Colonic mucosa (tissue), 4 donors: ENCODE measurements at places on chromosomes 12 and 14.
A peak's percentile ranks its signal among the peaks of the same experiment; 100 is the strongest.

DNA sequence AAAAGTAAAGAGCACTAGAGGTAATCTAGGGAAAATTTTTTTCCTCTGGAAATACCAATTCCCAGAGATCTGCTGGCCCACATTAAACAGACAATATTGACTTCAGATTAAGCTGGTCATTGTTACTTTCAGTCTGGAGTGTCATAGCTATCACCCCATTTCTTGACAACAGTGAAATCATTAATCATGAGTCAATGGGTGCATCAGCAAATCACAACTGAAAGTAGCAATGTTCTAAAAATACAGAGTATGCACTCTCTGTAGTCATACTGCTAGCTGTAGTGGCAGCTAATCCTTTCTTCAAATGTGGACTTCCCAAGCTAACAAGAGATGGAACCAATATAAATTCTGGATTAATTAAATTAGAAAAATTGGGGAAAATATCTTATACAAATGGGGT lies 129.9 kb downstream of the CPNE8 start:
- DNase-seq = no peak

- no peak for DNase-seq
These were observed 50.9 kb upstream of the BCL2L14 start for GRCh38 chr12:12019881-12020280.

- DNase-seq = no peak
These were observed 37.9 kb downstream of the B4GALNT3 start for GRCh38 chr12:497501-498160.

DNA sequence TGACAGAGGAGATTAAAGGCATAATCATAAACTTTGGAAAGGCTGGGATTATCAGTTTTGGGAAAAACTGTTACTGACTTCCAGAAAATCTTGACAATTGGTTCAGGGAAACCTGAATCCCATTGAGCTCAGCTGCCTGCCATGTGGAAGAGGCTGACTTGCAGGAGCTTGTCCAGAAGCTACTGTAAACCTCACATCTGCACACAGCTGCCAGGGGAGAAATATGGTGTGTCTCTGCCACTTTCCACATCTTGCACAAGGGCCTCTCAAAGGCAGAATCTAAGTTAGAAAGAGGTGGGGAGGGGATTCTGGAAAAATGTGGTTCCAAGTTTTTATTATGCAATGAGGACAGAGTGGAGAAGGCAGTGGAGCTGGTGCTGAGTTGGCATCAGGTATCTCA lies 8.7 kb upstream of the BHLHE41 start:
- DNase-seq = no peak

DNA sequence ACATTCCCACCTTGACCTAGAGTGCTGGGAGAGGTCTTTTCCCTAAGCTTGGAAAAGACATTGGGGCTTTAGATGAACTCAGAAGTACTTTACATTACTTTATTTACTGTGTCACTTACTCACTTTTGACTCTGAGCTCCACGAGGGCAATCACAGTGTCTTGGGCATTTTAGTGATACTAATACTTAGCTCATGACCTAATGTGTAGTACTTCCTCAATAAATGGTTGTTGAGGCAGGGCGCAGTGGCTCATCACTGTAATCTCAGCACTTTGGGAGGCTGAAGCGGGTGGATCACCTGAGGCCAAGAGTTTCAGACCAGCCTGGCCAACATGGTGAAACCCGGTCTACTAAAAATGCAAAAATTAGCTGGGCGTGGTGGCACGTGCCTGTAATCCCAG lies 19.8 kb upstream of the SNAPC1 start:
- no peak for DNase-seq

DNA sequence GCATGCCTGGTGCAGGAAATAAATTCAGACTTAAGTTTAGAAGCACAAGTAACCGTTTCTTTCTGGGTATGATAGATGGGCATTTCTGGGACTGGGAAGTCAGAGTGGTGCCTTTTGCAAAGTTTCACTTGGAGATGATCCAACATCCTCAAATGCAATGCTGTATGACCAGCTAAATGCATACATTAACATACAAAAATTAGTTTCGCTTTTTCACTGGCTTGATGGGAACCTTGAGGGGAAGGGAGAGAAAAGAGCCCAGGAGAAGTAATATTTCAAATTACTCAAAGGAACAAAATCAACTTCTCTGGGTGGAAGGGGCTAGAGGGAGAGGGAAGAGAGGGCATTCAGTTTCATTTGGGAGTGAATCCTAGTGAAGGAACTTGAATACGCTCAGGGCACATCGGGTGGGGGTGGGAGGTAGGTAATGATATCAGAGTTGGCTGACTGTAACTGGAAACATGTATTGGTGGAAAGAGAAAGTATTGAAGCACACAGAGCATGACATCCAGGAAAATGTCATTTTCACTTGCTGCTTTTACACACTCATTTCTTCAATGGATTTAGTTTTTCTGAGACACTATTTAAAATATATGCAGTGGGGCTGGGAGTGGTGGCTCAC lies 175.5 kb downstream of the PTPRO start:
- DNase-seq = no peak

- no peak for DNase-seq
These were observed 5.6 kb downstream of the DAZAP2 start for GRCh38 chr12:51244269-51244668.

DNA sequence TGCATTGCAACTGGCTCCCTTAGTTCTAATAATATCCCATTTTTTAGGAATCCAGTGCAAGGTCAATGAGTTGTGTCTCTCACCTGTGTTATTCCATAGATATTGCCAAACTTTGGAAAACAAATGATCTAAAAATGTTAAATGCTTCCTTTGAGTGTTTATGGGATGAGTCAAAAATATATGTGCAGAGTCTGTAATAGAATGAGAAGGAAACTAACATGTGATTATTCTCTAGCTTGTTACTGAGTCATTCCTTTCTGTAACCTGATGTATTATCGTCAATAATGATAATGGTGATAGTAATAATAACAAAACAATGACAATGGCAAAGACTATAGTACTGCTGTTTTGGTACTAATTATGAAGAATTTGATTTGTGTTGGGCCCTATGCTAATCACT lies 11.5 kb downstream of the ACSS3 start:
- no peak for DNase-seq

GRCh38 chr12:20366776-20367409 lies 1.4 kb upstream of the PDE3A start:
- DNase-seq = no peak

DNA sequence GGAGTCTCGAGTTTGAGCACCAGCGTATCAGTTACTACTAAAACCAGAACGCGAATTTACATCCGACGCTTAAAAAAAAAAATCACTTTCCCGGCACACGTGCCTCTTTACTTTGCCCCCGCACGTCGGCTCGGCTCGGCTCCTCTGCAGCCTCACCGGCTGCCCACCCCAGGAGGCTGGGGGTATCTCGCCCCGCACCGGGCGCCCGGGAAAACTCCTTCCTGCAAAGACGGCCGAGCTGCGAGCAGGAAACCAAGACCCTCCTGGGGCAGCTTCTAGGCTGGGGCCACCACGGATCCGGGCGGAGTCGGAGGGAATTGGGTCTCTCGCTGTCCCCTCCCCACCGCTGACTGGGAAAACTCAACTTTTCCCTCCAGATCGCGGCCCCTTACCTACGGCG lies 610 bp downstream of the VSIG10 start:
- peak; percentile 50 for DNase-seq

DNA sequence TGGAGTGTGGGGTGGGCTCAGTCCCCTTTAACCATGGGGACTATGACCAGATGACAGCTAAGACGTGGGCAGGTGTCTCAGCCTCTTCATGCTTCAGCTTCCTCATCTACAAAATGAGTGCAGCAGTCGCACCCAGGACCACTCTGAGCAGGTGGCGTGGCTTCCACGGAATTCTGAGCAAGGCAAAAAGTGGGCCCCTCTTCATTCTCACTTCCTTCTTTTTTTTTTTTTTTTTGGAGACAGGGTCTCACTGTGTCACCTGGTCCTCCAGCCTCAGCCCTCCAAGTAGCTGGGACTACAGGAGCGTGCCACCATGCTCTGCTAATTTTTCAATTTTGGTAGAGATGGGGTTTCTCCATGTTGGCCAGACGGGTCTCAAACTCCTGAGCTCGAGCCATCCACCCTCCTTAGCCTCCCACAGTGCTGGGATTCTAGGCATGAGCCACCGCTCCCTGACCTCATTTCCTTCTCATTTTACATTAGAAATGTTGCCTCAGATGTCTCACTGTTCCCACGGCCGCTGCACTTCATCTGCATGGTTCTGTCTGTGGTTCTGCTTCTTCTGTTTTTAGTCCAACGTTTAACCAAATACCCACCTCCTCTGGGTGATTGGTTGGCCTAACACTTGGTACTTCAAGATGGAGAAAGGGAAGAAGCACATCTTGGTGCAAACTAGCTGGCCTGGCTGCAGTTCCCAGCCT lies 41.3 kb upstream of the BCL7A start:
- no peak for DNase-seq

DNA sequence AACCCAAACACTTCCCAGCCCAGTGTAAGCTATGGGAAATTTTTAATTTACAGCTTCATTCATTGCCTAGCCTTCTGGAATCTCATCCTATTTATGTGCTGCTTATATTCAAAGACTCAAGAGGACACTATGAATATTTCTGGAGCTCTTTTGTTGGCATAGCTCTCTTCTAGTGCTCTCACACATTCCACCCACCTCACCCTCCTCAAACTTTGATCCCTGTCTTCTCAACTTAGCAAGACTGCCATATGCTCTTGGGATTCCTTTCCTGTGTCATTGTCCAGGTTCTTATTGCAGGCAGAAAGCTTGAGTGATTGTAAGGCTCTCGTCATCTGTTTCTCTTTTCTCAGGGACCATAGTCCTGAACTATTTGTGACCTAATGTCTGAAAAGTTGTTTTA lies 18.0 kb upstream of the NKX2-1 start:
- DNase-seq = no peak
